Stimulated activated naive CD4-positive, alpha-beta T cell treated with Interleukin-2 at 50 U/mL for 16 hours (primary cell): ENCODE measurements at places on chromosomes 5 and 9.

GRCh38 chr5:9265441-9266287 is 280.2 kb downstream of the SEMA5A start:
- DNase-seq = no peak

DNA sequence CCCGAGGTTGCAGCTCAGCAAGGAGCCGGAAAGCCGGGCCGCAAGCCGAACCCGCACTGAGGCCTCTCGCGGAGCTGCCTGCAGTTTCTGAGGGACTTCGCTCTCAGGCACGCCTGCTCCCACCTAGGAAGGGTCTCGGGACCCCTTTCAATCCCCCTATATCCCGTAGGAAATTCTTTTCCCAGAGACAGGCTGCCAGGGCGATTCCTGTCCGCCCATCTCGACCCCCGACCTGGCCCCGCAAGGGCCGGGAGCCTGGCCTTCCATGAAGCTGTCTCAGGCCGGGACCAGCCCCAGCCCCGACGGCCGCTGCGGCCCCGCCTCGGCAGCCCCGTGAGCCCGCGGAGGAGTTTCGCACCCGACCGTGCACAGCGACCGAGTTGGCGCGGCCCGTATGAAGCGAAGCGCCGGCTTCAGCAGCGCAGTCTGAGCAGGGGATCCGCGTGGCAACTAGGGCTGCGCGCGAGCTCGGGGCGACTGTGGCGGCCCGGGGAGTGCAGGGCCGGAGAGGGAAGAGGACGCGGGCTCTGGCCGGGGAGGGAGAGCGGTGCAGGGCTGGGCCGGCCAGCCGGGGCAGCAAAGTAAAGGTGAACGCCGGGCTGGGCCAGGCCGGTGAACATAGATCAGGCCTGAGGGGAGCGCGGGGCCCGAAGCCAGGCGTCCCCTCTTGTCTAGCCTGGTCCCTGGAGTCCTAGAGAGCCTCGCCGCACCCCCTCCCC is 977 bp upstream of the PRDM12 start:
- DNase-seq = no peak

DNA sequence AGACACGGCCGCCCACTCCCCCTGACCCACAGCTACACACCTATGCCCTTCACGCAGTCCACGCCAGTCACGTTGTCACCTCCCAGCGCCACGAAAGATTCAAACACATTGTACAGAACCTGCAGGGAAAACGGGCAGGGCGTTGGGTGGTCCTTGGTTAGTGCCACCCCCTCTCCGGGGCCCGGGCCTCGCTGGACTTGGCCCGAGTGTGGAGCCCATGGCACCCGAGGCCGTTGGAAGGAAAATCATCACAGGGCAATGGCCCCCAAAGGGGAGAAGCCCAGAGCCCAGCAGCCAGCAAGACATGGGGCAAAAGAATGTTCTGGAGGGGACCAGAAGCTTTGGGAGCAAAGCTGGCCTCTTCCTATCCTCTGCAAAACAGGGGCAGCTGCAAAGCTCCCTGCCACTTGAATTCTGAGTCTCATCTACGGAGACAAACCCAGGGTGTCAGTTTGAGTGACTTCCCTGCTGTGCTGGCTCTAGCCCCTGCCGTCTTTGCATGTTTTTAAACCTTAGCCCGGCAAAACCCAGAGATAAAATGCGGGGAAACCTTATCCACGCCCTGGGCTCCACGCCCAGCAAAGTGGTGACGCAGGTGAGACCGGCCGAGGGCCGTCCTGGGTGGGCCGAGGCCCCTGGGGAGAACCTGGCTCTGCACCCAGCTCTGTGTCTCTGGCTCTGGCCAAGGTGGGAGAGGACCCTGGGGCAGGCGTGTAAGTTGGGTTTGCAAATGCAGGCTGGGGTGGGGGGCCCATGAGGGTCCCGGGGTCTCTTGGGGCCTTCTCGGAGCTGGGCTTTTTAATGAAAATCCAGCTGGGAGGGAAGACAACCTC is 38.9 kb downstream of the SLC9A3 start:
- DNase-seq = no peak

- no peak for DNase-seq
Observed at GRCh38 chr9:134217431-134218210, 53.3 kb upstream of the RNU6ATAC start.

- no peak for DNase-seq
Observed at GRCh38 chr5:159917994-159918393, 1.7 kb downstream of the ADRA1B start.

- DNase-seq = no peak
Observed at GRCh38 chr5:113891491-113891890, 378.0 kb downstream of the YTHDC2 start.

DNA sequence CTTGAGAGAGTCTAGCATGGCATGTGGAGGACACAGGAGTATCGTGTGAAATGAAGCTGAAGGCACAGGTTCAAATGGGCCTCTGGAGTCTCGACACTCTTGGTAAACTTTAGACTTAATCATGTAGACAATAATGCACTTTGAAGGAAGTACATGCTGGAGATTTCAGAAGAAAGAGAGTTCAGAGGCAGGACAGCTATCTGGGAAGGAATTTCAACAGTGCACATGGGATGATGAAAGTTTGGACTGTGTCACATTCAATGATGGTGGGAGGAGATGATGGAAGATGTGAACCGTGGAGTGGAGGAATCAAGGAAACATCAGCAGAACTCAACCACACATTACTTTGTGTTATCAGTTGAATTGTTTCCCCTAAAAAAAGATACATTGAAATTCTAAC is 88.6 kb upstream of the PAPPA start:
- DNase-seq = no peak

GRCh38 chr9:114732823-114733222 is 50.8 kb upstream of the TEX48 start:
- no peak for DNase-seq

GRCh38 chr9:89773170-89773569 is 168.4 kb downstream of the GADD45G start:
- DNase-seq = no peak

DNA sequence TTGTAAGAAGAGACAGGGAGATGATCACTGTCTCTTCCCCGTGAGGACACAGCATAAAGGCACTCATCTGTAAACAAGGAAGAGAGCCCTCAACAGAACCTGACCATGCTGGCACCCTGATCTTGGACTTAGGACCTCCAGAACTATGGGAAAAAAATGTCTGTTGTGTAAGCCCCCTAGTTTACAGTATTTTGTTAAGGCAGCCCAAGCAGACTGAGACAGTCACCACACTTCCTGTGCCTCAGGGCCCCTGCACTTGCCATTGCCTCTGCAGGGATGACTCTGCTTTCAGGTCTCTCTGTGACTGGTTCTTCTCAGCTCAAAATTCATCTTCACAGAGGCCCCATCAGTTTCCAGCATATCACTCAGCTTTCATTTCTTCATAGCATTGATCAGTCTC is 372.1 kb downstream of the TLE1 start:
- no peak for DNase-seq

DNA sequence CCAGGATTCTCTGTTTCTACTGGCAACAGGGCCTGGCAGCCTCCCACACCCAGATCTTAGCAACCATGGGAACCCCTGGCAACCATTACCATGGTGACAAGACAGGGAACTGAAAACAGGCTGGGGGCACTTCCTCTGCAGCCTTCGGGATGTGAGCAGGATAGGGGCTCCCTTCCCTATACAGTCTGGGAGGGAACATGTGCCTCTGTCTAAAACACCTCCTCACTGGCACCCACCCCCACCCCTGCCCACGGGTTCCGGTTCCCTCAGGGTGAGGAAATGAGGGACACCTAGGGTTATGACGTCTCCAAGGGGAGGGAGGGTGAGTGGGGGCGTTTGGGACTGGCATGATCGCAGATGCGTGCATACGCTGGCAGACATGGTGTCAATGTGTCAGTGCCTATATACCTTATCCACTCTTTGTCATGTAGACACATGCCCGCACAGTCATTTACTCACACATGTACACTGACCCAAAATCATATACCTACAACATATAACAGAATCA is 3.0 kb upstream of the DNAJB5 start:
- peak; percentile 57 for DNase-seq

GRCh38 chr5:74636552-74636951 is 4.0 kb downstream of the ENC1 start:
- DNase-seq = no peak

DNA sequence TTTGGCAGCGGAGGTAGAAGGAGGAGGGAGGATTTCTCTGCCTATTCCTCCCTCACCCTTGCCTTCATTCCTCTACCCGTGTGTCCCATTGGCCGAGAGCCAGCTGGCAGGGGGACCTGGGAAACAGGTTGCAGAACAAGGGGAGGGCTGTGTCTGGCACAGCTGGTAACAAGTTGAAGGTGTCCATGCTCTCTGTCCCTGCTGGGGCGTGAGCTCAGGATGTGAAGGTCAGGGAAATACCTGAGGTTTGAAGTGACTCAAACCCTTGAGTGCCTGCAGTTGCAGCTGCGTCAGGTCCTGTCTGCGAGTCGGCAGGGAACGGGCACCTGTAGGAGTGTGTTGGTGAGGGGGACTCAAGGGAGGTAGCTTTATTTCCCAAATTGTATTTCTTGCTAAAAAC is 16.2 kb downstream of the MIGA2 start:
- DNase-seq = no peak

- no peak for DNase-seq
Observed at GRCh38 chr5:160511280-160511929, 89.8 kb downstream of the PTTG1 start.

- no peak for DNase-seq
Observed at GRCh38 chr5:169599451-169599850, 15.9 kb downstream of the SPDL1 start.

GRCh38 chr5:145937432-145938250 is 1.3 kb downstream of the SH3RF2 start:
- DNase-seq = no peak

- no peak for DNase-seq
Observed at GRCh38 chr9:12091865-12092527, 601.2 kb upstream of the TYRP1 start.

DNA sequence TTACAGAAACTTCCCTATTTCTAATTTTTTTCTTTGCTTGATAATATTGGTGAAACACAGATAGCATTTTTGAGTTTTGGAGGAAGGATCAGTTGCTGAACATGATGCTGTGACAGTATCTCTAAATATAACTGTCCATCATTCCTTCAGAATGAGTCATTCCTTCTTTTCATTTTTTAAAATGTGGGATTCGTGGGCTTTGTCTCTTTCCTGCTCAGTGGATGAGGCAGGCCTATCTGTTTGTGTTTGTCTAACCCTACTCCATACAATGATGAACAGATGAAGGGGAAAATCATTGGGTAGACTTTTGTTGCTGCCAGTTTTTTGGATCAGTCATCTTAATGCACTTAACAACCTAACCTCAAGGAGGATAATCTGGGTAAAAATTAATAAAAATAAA is 15.7 kb upstream of the OR13C8 start:
- no peak for DNase-seq

DNA sequence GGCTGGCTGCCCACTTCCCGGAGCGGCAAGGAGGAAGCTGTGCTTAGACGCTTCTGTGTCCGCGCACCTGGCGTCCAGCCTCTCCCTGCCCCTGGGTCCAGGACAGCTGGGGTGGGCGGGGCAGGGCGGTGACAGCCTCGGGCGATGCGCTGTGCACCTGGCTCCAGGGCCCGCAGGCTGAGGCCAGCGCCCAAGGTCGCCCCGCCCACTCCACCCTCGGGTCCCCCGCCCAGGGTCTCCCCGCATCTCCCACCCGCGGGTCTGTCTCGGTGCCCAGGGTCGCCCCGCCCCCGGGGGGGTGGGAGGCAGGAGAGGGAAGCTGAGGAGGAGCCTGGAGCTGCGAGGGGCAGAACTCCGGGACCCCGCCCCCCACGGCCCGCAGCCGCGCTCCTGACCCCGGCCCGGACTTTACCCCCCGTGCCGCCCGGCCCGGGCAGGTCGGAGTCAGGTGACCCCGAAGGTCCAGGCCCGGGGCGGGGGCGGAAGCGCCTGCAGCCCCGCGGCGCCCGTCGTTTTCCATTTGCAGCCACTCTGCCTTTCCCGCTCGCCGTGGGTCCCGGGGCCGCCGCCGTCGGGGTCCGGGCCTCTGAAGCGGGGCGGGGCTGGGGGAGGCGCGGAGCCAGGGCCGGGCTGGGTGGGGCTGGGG is at the start of gene ENTPD8:
TSS of gene ENTPD8 (minus strand) at position 69 of the 646 bp plus-strand sequence. CDS start 3,072 bp downstream, outside the sequence.
- no peak for DNase-seq
